Hematopoietic multipotent progenitor cell treated with erythropoietin and hydrocortisone succinate and interleukin-3 and kit ligand, for 6 days (in vitro differentiated cells): ENCODE measurements at places on chromosomes 6 and 20.

GRCh38 chr20:33322456-33322855 lies 39.4 kb downstream of the BPIFB1 start:
- no peak for DNase-seq

DNA sequence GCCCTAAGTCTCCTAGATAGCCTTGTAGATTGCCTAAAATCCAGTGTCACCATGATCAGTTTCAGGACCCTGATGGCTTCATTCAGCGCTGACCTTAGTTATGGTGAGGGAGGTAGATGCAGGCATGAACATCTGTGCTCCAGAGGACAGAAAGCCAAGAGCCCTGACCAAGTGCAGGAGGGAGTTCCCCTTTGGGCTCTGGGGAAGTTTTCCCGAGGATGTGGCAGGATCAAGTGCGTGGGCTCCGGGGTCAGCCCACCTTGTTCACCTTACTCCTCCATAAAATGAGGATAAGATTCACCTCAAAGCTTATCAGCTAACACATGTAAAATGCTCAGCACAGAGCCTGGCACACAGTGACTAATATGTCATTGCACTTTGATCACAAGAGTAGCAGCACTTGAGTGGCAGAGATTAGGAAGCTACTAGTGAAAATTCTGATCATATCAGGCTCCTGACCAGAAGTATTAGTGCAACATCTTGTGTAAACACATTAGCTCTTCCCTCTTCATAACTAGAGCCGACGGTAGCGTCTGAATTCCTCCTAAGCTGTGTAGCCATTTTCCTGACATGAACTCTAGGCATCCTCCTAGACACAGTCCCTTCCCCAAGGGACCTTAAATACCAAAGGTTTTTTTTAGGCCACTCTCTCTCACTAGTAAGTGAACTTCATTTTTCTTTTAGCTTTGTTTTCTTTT lies 125.2 kb downstream of the SULF2 start:
- DNase-seq = peak; percentile 30

DNA sequence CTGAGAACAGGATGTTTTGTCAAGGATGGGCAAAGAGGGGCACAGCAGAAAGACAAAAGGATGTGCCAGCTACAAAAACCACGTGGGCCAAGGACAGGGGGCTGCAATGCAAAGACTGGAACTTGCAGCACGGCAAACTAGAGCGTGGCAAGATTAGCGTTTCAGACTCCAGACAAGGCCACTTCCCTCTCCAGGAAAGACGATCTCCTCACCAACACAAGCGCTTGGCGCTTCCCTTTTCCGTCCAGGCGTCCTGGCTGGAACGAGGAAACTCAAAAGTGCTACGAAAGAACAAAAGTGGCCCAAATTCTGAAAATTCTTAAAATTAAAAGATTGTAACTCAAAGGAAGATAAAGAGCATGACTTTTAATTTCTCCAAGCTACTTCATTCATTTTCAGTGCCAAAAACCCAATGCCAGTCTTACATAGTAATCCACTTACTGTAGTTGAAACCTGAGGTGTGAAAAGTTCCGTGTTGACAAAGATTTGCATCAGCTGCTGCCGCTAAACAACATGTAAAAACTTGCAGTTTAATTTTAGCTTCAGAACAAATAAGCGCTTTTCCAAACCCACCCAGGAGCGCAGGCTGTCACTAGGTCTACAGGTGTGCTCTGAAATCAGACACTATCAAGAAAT lies 207.1 kb upstream of the RREB1 start:
- DNase-seq = peak; percentile 36

GRCh38 chr6:46010771-46011170 lies 4.9 kb downstream of the CLIC5 start:
- DNase-seq = peak; percentile 27

DNA sequence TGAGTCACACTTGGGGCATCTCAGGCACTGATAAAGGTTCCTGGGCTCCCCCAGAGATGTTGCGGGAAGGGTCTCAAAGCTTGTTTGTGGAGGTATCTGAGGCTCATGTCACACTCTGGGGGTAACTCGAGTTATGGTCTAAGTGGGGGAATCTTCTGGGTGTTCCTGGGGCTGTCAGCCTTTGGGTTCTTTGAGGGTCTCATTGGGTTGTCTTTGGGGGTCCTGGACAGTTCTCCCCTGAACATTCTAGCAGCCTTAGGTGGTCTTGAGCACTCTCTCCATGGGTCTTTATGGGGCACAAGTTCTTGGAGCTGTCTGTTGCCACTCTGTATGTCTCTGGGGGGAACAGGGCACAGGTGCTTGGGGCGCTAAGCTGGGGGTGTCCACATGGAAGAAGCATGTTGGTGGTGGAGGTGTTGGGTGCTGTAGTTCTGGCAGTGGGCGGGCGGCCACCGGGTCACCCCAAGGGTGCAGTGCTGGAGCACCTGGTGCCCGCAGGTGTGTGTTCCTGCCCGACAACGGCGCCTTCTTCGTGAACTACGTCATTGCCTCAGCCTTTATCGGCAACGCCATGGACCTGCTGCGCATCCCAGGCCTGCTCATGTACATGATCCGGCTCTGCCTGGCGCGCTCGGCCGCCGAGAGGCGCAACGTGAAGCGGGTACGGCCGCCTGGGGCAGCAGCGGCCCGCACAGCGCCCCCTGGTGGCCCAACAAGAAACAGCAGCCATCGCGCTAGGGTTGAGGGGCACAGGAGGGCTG lies 7.1 kb upstream of the CAPN11 start:
- peak; percentile 86 for DNase-seq

GRCh38 chr6:157242791-157243190 lies 80.5 kb downstream of the TMEM242 start:
- no peak for DNase-seq

- no peak for DNase-seq
Measured at GRCh38 chr6:47294990-47295389, 14.7 kb downstream of the TNFRSF21 start.

DNA sequence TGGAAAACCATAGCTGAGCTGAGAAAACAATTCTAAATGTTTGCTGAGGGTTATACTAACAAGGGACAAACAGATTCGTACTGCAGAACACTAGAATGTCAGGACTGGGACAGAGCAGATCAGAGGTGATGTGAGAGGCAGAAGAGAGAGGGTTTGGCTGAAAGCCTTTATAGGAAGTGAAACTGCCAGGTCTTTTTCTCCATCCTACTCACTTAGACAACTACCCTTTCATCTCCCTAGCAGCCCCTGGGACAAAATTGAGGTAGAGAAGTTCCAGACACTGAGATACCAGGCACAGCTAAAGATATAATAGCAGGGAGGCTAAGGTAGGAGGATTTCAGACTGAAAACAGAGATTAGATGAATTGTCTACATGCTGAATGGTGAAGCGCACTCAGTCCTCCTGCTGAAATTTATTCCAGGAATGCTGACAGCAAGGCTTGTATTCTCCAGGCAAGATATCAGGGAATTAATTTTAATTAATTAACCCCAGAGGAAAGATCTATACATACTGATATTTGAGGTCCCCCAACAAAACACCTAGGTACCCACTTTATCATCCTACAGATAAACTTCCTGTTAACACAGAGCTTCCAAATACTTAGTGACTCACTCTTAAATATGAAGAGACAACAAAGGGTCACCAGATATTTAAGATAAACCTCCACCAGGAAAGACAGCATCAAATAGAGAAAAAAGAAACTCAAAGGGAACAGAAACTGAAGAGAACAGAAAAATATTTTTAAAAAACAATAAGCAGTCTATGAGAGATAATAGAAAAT lies 12.6 kb upstream of the EIF2S2 start:
- no peak for DNase-seq

- DNase-seq = peak; percentile 52
Measured at GRCh38 chr6:96542702-96543101, 20.2 kb upstream of the FHL5 start.

- no peak for DNase-seq
Measured at GRCh38 chr6:85322446-85323105, 127.3 kb upstream of the NT5E start.

GRCh38 chr6:32940656-32941213 lies at the start of gene HLA-DMB:
Gene HLA-DMB (minus strand): TSS chr6:32941028. CDS start chr6:32940807, 221 bp downstream.
- DNase-seq = peak; percentile 89

- no peak for DNase-seq
Measured at GRCh38 chr6:15522026-15522425, 140.8 kb downstream of the DTNBP1 start.

DNA sequence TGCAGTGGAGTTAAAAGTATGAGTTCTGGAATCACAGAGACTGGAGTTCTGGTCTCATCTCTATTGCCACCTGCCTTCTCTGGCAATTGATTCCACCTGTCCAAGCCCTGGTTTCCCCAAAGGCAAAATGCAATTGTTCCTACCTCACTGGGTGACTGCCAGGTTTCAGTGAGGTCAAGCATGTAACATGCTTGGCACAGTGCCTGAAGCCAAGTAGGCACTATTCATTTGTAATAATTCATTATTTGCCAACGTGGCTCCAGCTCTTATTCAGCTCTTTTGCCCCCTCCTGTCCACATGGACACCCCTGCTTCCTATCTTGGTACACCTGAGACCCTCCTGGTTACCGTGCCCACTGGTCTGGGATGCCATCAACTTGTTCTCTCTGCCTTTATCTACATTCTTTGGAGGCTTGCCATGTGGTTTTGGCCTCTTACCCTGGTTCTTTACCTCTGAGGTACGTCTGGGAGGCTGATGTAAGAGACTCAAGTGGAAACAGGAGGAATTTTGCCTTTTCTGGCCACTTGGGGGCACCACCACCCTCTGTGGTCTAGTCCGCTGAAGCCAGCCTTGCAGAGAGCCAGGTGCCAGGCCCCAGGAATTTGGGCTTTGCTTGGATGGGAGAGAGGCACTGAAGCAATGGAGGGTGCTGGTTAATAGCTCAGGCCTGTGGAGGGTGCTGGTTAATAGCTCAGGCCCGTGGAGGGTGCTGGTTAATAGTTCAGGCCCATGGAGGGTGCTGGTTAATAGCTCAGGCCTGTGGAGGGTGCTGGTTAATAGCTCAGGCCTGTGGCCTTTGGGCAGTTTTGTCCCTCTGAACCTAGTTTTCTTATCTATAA lies 1.7 kb downstream of the KCNK15 start:
- peak; percentile 89 for DNase-seq

DNA sequence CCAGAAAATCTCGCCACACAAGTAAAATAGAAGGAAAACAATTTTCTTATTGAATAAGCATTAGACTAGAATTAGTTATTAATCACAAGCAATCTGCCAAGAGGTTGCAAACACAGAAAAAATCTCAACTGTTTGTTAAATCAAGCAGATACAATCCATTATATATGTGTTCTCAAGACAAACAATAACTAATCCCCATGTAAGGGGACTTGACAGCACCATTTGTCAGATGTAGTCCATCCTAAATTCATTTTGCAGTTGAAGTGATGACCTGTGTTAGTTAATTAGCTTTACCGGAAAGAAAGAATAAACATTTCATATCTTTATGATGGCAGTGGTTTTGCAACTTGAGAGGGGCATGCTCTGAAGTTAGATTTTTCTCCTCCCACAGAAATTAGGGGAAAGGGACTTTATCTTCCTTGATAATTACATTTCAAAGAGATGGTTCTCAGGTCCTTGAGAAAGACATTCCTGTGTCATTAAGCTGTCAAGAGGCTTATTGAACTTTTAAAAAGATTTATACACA lies 1588.0 kb downstream of the GRIK2 start:
- no peak for DNase-seq

DNA sequence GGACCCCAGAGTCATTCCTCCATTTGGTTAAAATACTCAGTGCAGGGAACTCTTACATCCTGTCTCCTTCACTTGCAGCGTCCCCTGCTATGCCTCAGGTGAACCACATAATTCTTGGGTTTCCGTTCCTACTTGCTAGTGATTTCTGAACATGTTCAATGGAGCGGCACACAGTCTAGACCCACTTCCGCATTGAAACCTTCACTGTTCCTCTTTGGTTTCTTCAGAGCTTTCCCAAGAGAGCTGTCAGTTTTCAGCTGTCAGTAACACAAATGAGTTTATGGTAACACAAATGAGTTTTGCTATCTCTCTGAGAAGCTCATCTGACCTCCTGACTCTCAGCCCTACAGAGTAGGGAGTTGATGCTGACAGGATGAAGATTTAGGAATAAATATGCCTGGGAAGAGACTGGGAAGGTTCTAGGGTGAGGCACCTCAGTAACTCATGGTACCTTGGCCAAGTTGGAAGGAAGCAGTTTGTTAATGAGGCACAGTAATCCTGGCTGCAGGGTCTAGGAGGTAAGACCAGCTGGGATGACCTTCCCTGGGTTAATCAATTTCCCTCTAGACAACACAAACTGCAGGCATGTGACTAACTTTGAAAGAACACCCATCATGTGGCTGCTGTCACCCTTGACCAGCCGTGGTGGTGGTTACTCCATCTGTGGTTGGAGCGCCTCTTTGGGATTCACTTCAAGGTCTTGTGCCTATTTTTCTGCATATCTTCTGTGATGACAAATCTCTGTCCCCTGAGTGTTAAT lies 5.4 kb downstream of the SYS1 start:
- DNase-seq = peak; percentile 19

- DNase-seq = no peak
Measured at GRCh38 chr6:71468841-71469700, 180.5 kb downstream of the OGFRL1 start.

- no peak for DNase-seq
Measured at GRCh38 chr6:52522655-52523054, 54.2 kb downstream of the TRAM2 start.

GRCh38 chr20:25584905-25585704 lies at the start of gene NINL:
Gene NINL (minus strand): TSS chr20:25585531. CDS start chr20:25526587, 58,944 bp downstream.
- peak; percentile 47 for DNase-seq

GRCh38 chr6:37106982-37107491 lies 62.9 kb upstream of the PIM1 start:
- DNase-seq = no peak

DNA sequence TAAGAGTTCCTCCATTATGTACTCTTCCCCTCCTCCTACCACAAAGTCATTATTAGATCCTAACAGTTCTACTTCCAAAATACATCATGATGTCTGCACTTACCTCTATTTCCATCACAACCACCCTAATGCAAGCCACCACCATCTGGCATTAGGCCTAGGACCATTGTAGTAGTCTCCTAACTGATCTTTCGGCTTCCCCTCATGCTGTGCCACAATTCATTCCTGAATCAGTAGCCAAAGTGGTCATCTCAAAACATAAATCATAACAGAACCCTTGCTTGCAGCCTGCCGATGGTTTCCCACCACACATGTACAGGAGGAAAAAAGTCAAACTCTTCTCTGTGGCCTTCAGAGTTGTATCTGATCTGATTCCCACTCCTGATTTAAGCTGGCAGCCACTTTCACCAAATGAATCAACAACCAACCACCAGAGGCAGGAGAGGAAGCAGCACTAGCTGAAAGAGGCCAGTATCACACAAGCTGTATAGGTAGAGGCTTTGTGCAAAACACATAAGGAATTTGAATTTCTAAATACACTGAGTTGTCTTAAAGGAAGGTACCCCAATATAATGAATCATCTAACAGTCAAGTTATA lies 26.1 kb downstream of the FAM184A start:
- no peak for DNase-seq

GRCh38 chr20:58092871-58093270 lies 135.6 kb downstream of the ANKRD60 start:
- DNase-seq = no peak

GRCh38 chr20:41786158-41786557 lies 168.0 kb upstream of the CHD6 start:
- no peak for DNase-seq

- no peak for DNase-seq
Measured at GRCh38 chr6:25452031-25452430, 172.9 kb downstream of the CARMIL1 start.

- DNase-seq = no peak
Measured at GRCh38 chr20:24998631-24999445, 6.3 kb upstream of the APMAP start.
